ENCODE measurements at places on chromosomes 2 and 18.

DNA sequence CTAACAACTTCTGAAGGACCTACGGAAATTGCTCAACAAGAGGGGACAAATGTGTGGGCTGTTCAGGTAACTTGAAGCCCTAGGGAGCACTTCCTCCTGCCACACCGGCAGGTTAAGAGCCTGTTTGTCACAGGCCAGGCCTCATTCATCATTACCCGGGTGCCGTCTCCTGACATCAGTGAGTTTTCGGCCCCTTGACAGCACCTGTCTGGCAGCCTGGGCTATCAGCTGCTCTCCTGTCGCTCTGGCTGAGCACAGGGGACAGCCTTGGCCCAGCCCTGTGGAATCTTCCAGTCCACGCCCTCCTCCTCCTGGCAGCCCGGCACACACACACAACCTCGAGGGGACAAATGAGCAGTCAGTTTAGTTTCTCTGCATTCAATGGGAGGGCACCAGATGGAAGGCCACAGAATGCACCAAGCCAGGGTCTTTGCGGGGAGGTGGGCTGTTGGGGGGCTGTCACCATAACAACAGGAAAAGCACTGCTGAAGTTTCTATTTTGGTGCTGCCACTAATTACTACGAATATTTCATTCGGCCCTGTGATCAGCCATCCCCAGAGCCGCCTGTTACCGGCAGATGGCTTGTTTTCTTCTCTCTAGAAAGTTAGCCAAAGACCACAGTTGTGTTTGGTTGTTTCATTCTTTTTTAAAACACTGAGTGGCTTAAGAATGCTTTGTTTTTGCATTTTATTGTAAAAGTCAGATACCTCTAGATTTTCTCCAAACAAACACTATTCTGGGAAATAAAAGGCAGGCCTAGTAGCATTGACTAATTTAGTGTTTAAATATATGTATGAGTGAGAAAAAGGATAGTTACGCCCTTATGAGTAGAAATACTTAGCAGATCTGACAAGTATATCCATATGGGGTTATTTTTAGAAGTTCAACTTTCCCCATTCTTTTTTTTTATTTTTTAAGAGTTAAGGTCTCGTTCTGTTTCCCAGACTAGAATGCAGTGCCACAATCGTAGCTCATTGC lies 189.9 kb upstream of the NDUFV2 start:
- no peak for DNase-seq

GRCh38 chr18:21257386-21257785 lies 15.4 kb downstream of the GREB1L start:
- DNase-seq: no peak

- no peak for DNase-seq
Observed at GRCh38 chr2:28137221-28137620, 246.7 kb downstream of the BABAM2 start.

GRCh38 chr2:170466632-170467031 lies 248.5 kb upstream of the SP5 start:
- no peak for DNase-seq

DNA sequence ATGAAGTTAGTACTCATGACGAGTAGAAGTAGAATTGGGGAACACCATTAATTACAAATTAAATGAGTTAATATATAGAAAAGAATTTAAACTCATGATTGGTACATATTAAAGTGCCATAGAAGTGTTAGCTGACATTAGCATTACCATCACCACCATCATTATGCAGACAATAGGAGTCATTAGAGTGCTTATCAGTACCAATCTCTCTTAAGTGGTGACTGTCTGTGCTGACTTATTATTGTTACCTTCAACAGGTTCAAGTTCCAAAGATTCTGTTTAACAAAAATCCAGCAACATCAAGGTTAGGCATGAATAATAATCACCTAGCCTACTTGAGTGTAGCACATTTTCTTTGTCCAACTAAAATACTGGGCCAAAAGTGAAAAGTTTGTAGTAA lies 108.8 kb upstream of the MAPRE2 start:
- no peak for DNase-seq

GRCh38 chr2:170434900-170435621 lies 257.1 kb downstream of the MYO3B start:
- no peak for DNase-seq

GRCh38 chr2:156457523-156458517 lies 21.6 kb downstream of the GPD2 start:
- DNase-seq: no peak

DNA sequence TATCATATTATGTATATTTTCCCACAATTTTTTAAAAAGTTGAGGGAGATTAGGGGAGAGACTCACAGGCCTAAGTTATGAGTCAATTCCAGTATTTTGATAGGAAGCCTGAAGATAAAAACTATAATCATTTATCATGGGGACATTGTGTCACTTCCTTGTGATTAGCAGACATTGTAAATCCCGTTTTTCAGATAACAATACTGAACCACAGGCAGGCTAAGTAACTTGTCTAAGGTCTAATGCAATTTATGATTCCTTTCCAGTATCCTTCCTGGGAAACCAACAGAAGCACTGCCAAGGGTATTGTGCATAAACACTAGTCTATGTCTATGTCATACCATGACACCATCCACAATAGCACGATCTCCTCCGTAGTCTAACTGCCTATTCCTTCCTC lies 235.2 kb upstream of the PIK3C3 start:
- no peak for DNase-seq

Data from activated CD8-positive, alpha-beta memory T cell treated with anti-CD3 and anti-CD28 coated beads for 1 hour (primary cell).